ENCODE measurements at places on chromosomes 13 and 19.

DNA sequence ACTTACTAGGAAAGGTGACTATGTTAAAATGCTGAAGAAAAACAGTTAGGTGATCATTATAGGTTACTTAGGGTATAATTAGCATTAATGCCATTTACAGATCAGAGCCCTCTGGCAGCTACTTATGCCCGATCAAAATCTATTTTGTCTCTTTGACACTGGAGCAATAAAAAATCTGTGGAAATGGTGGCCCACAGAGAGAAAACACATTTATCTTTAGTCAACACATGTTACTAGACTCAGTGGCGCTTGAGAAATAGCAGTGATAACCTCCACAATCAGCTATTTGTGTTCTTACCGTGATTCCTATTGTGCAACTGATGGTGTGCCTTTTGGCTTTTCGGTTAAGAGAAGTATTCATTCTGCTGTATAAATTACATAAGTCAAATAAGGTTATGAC is 1519.6 kb downstream of the PCDH9 start:
- no peak for DNase-seq

- DNase-seq: peak; percentile 30
These were observed 8.4 kb downstream of the EGLN2 start for GRCh38 chr19:40807147-40808020.

- no peak for DNase-seq
These were observed 6.1 kb downstream of the FSD1 start for GRCh38 chr19:4310247-4311121.

- DNase-seq: no peak
These were observed 65.6 kb downstream of the UFM1 start for GRCh38 chr13:38415233-38415632.

DNA sequence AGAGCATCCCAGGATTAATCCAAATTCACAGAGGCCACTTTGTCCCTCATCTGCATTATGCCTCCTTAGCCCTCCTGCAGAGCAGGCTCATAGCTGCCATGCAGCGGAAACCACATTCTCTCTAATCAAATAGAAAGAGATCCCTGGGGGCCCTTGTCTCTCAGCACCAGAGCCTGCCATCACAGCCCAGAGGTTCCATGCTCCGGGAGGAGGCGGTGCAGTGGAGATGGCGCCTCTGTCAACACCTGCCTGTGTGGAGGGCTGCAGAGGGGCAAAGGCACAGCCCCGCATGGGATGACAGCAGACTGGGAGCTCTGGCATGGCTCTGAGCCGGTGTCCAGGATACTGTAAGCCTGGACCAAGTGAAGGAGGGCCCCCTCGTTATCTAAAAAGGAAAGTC is 111.3 kb downstream of the SLC7A1 start:
- DNase-seq: no peak

- no peak for DNase-seq
These were observed 13.1 kb upstream of the ZNF99 start for GRCh38 chr19:22797040-22797439.

GRCh38 chr13:29059800-29060199 is 239.7 kb downstream of the MTUS2 start:
- peak; percentile 9 for DNase-seq

DNA sequence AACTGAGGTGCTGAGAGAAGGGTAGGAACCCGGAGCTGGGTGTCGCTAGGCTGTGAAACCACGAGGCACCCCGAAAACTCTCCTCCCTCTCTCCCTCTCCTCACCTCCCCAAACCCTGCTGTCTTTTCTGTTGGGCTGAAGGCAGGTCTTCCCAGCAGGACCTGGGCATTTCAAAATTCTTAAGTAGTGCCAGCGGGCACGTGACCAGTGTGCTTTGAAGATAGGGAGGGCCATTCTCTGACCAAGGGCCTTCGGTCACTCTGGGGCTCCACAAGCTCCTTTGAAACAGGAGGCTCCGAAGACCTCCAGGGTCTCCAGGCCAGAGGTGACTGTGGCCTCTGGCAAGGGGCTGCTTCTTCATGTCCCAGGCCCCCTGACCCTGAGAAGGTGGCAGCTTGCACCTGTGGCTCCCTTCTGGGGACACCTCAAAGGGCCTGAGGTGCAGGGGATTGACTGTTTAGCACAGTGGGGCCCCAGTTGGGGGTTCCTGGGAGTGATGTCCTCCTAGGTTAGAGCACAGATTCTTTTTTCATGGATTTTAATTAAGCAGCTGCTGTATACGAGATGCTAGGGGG is 48.3 kb downstream of the DNM2 start:
- DNase-seq: no peak

DNA sequence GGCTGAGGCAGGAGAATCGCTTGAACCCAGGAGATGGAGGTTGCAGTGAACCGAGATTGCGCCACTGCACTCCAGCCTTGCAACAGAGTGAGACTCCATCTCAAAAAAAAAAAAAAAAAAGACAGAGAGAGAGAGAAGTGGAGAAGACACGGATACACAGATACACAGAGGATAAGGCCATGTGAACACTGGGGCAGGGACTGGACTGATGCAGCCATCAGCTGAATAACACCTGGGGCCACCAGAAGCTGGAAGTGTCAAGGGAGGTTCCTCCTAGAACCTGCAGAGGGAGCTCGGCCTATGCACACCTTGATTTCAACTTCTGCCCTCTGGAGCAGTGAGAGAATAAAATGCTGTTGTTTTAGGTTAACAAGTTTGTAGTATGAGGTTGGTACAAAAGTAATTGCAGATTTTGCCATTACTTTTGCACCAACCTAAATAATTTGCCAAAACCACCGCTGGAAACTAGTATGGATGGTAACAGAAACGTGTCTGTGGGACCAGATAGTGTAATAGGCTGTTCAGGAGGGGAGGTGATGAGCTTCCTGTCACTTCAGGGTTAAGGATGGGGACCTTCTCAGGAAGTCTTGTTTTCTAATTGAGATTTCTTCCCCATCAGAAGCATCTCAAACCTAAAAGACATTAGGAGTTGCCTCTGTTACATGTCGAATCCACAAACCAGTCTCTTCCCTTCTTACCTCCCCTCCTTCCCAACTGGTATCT is 36.4 kb upstream of the IGSF23 start:
- peak; percentile 9 for DNase-seq

GRCh38 chr13:51229101-51229719 is 7.0 kb downstream of the FAM124A start:
- no peak for DNase-seq

DNA sequence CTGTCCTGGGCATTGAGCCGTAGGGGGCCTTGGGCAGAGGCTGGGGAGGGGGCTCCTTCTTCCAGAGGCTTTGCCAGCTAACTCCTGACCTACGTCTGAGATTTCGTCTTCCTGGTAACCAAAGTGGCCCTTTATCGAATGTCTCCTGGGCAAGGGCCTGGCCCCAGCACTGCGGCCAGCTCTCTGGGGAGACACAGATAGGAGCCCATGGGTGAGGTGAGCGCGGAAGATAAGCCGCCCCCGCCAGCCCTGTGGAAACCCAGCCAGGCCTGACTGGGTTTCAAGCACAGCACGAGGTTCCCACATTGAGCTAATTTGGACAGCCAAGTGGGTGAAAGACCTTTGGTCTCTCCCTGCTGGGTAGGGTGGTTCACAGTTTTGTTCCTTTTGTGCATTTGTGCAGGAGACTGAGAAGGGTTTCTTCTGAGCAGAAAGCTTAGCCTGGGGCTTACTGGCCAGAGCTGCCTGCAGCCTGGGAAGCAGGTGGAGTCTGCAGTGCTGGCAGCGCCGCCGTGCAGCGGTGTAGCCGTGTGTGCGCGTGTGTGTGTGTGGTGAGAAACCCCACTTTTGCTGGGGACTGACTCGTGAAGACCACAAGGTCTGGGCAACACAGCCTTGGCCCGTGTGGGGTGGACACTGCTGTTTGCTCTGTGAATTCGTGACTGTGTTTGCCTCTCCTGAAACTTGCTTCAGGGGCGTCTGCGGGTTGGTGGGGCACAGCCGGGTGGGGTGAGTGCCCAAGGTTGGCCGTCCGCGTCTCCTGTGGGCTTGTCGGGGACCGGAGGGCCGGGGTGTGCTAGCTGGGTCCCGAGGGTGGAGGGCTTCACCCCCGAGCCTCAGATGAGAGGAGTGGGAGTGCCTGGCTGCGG is 2.5 kb downstream of the BSG start:
- DNase-seq: peak; percentile 50

GRCh38 chr19:16328824-16329482 is 4.3 kb downstream of the KLF2 start:
- DNase-seq: peak; percentile 83

- DNase-seq: no peak
These were observed 91.0 kb downstream of the ARHGEF7 start for GRCh38 chr13:111206148-111206547.

DNA sequence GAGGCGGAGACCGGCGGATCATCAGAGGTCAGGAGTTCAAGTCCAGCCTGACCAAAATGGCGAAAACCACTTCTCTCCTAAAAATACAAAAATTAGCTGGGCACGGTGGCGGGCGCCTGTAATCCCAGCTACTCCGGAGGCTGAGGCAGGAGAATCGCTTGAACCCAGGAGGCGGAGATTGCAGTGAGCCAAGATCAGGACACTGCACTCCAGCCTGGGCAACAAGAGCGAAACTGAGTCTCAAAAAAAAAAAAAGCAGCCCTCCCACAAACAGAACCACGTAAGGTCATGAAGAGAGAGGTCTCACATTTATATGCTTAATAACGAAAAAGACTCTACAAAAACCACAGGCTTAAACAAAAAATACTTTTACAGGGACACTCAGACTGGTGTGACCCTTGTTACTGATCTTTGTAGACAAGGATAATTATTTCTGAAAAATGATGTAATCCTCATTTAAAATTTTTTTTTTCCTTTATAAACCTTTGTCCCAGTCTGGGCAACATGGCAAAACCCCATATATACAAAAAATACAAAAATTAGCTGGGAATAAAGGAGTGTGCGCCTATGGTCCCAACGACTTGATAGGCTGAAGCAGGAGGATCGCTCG is 909 bp upstream of the ZNF77 start:
- no peak for DNase-seq

DNA sequence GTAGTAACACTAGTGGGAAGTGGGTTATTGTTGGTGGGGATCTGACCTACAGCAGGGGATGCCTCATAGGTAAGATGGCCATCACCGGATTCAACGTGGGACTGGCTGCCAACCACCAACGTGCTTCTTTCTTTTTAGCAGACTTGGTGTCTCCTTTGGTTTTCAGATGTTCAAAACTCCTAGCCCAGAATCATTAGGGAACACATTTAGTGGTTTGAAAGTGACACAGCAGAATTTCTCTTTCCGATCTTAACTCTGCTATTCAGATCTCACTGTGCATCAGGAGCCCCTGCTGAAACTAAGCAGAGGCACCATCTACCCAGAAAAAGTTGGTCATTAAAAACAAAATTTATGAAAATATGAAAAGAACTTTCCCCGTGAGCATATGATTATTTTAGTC is 36.7 kb upstream of the PCDH8 start:
- DNase-seq: no peak

DNA sequence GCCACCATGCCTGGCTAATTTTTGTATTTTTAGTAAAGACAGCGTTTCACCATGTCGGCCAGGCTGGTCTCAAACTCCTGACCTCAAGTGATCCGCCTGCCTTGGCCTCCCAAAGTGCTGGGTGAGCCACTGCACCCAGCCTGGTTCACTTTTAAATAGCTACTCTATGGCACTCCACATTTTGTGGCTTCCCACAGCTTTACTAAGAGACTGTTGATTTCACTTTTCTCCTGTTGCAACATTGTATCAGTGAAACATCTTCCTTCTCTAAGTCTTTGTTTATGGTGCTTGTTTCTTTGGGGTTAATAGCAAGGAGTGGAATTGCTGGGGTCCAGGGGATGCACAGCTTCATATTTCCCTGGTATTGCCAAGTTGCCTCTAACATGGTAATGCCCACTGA is 12.3 kb downstream of the TMEM38A start:
- no peak for DNase-seq

- DNase-seq: no peak
These were observed 10.1 kb upstream of the IRGC start for GRCh38 chr19:43705729-43706128.

- DNase-seq: no peak
These were observed 45.7 kb upstream of the N4BP2L1 start for GRCh38 chr13:32473650-32474049.

DNA sequence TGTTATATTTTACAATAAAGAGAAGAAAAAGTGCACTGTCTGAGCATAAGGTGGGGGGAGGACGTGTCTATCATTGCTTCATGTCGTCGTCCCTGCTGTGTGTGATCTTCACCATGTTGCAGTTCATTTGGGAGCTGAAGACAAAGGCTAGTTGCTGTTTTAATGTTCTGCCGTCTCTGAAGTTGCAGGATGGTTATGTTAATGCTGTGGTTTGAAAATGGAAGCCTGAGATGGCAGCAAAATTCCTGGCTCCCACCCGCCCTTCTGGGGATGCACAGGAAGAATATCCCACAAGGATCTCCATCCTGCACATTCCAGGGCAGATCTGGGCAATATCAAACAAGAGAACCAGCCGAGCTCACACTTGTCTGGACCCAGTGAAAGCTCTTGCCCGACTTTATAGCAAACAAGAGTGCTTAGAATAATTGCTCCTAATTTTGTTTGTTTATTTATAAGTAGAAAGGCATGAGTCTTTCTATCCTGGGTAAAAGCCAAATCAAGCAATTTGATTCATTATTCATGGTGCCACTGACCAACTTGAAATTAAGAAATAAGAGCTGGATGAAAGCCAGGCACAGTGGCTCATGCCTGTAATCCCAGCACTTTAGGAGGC is 110.3 kb upstream of the ABCC4 start:
- no peak for DNase-seq

DNA sequence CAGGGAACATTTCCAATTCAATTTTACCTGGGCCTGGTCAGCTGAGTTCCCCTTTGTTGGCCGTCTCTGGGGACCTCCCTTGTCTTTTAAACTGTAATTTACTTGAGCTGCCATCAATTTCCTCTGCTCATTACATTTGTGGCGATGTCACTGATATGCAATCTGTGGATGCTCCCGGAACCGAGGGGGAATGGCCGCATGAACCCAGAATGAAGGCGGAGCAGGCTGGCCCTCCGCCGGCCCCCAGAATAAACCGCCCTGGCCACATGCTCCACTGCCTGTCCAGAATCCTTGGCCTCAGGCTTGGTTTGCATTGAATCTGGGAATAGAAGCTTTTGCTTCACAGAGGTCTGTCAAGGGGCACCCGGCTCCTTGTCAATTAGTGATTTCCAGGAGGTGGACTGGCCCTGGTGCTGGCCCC is 276.8 kb downstream of the TEX29 start:
- DNase-seq: no peak

DNA sequence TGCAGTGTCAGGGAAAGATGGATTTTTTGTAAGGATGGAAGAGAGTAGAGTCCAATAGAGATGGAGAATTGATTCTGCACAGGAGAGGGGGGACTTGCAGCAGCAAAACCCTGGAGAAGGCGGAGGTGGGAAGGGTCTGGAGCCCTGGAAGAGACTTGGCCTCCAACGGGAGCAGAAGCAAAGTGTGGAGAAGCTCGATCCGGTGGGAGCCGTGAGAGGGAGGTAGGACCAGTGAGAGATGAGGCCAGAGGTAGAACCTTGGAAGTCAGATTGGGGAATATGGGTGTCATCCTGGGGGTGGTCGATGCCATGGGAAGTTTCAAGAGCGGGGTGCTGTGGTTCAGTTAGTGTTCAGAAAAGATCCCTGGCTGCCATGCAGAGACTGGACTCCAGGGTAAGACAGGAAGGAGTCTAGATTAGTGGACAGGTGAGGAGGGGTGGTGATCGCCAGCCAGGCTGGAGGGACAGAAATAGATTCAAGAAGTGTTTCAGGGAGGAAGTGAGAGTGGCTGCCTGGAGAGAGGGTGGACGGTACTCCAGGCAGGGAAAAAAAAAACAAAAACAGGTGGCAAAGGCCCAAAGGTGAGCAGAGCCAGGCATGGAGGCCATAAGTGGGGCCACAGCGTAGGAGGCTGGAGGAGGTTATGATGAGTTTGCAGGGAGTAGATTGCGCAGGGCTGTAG is 2.6 kb downstream of the PPP5C start:
- DNase-seq: no peak

GRCh38 chr13:33918199-33918932 is 100.4 kb downstream of the RFC3 start:
- DNase-seq: peak; percentile 52

GRCh38 chr19:3455393-3455955 is 24.9 kb downstream of the SMIM24 start:
- DNase-seq: no peak

Measured in muscle of leg (tissue), 16 donors.